ENCODE measurements at places on chromosomes 5 and 9.
A peak's percentile ranks its signal among the peaks of the same experiment; 100 is the strongest.

- no peak for DNase-seq
Measured at GRCh38 chr5:141598391-141599345, 20.1 kb downstream of the DIAPH1 start.

DNA sequence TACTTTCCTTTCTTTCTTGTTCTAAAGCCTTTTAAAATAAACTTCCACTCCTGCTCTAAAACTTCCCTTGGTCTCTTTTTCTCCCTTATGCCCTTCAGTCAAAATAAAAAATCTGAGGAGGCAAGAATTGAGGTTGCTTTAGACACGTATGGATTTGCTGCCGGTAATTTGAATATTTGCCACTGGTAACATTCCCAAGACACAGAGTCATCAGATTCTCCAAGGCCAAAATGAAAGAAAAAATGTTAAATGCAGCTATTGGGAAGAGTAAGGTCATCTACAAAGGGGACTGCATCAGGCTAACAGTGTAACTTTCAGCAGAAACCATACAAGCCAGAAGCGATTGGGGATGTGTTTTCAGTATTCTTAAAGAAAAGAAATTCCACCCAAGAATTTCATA lies 311.1 kb downstream of the CDH18 start:
- DNase-seq, result no peak

DNA sequence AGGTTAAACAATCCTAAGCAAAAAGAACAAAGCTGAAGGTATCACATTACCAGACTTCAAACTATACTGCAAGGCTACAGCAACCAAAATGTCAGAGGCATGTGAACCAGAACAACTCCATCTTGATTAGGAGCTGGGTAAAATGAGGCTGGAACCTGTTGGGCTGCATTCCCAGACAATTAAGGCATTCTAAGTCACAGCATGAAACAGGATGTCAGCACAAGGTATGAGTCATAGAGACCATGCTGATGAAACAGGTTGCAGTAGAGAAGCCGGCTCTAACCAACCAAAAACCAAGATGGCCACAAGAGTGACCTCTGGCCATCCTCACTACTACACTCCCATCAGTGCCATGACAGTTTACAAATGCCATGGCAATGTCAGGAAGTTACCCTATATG lies 252.0 kb downstream of the RASEF start:
- DNase-seq, result no peak

DNA sequence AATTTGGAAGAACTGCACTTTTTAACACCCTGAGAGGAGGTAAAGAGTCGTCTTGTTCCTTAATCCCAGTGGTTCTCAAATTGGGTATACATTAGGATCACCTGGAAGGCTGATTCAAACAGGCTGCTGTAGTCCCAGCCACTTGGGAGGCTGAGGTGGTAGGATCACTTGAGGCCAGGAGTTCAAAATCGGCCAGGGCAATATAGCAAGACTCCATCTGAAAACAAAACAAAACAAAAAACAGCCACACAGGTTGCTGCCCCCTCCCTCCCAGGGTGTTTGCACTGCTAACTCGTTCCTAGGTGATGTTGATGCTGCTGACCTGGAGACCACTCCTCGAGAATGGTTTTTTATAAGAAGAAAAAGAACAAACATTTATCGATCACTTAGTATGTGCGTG lies 1.5 kb upstream of the TBC1D9B start:
- DNase-seq, result no peak

DNA sequence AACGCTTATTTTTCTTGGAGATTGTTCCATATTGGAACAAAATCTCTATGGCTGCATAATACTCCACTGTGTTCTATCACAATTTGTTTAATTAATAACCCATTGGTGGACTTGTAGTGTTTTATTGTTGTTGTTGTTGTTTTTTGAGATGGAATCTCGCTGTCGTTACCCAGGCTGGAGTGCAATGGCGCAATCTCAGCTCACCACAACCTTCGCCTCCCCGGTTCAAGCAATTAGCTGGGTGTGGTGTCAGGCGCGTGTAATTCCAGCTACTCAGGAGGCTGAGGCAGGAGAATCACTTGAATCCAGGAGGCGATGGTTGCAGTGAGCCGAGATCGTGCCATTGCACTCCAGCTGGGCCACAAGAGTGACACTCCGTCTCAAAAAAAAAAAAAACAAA lies 38.7 kb downstream of the SPRY4 start:
- DNase-seq, result no peak

DNA sequence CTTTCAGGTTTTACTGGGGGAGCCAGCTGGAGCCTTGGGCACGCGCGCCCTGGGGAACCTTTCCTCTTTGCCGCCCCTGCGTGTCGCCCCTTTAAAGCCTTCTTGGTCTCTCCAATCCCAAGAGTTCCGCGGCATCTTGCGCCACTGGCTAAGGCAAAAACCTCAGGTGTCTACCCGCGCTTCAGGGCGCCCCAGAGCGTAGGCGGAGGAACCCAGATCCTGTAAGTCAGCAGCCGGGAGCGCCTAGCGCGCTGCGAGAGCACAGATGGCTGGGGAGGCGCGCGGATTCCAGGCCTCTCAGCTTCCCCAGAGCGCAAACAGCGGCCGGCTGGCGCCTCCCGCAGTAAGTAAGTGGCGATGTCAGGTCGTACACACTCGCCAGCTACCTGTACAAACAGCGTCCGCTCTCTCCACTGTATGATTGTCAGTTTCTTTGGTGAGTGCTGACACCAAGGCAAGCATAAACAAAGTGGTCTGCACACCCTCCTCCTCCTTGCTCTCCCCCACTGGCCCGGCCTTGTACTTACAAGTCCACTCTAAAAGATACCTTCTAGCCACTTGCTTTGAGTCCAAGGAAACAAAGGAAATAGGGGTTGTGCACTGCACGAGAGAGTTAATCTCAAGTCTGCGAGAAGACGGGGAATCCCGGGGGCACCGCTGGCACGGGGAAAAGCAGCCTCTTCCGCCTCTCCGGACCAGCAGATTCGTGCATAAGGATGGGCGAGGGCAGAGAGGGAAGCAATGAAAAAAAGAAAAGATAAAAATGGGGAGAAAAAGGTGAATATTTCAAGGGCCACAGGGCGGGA lies 2.9 kb downstream of the HTR1A start:
- DNase-seq, result no peak

- DNase-seq, result peak; percentile 60
Measured at GRCh38 chr5:10600626-10601245, 36.9 kb downstream of the ANKRD33B start.

DNA sequence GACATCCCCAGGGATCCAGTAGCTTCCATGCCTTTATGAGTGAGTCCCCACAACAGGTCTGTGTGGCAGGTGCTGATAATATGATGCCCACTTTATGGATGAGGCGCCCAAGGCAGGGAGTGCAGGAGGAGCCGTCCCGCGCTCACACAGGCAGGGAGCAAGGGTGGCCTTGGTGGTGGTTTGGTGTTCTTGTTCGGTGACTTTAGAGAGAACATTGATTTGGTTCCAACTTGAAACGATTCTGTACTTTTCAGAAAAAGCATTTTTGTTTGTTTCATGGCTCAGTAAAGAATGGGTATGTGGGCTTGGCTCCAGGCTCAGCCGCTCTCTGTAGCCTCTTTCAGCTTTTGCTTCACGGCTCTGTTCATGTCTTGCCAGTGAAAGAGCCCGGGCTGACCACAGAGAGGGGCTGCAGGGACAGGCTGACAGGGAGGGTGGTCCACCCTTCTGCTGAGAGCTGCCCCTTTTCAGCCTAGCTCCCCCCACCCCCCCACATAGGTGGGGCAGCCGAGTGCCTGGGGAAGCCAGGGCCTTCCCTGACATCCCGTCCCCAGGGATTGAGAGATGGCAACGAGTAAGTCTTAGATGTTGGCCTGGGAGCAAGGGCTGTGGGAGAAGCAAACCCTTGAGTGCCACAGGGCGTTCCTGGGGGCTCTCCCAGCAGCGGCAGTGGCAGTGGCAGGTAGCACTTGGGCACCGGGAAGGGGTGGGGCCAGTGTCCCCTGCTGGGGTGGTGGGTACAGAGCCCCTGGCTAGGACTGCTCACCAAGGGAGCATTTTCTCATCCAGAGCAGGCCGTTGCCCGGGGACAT lies 28.0 kb downstream of the NCS1 start:
- DNase-seq, result no peak

GRCh38 chr5:91025449-91025848 lies 357.7 kb downstream of the ARRDC3 start:
- no peak for DNase-seq

- no peak for DNase-seq
Measured at GRCh38 chr9:115943431-115944165, 210.0 kb upstream of the PAPPA start.

GRCh38 chr5:57692582-57693487 lies 210.2 kb upstream of the ACTBL2 start:
- no peak for DNase-seq

- DNase-seq, result no peak
Measured at GRCh38 chr5:34604119-34604675, 51.9 kb upstream of the RAI14 start.

DNA sequence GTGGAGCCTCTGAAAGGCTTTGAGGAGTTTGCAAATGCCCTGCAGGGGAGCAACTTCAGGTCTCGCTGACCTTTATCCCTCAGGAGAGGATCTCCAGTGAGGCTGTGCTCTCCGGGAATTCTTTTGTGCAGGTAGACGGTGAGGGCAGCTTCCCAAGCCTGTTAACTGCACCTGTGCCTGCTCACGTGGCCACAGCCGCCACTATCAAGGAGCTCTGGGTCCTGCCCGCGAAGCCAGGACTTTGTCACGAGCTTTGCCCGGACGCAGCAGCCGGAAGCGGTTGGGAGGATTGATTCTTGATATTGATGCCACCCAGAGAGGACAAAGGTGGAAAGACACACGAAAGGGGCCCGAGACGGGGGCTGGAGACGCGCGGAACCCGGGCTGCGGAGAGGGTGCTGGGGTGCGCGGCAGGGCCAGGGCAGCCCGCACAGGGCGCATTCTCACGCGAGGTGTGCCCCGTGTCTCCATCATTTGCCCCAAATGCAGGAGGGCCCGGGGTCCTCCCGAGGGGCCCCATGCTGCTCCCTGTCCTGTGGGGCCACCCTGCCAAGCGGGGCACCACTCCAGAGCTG lies 18.2 kb downstream of the SLC9A3 start:
- DNase-seq, result no peak

- DNase-seq, result no peak
Measured at GRCh38 chr9:68966496-68966944, 47.4 kb downstream of the PRKACG start.

- no peak for DNase-seq
Measured at GRCh38 chr5:37773809-37774208, 66.0 kb downstream of the GDNF start.

DNA sequence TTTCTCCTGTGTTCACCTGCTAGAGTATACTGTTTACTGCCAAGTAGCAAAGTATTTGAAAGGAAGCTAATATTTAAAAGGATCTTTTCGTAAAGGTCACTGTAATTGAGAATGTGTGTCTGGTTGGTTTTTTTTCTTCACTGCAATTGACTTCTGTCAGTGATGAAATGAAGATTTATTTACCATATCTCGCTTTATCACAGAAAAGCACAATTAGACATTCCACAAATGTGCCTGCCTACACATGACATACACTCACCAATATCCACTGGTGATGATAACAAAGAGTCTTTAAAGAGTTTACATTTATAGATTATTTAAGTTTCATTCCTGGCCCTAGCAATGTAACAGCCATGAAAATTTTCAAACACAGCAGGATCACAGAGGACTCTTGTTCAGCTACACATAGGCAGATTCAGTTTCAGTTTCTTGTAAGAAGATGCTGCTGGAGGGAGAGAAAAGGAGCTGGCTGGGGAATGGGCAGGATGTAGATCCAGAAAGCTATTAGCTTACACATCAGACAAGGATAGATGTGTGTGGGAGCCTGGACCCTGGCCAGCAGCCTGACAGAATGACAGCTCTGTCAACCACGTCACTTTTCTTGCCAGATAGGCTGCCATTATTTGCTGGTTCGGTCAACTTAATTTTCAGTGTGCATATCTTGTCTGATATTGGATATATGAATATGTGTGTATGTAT lies 104.0 kb downstream of the GDNF start:
- DNase-seq, result no peak

DNA sequence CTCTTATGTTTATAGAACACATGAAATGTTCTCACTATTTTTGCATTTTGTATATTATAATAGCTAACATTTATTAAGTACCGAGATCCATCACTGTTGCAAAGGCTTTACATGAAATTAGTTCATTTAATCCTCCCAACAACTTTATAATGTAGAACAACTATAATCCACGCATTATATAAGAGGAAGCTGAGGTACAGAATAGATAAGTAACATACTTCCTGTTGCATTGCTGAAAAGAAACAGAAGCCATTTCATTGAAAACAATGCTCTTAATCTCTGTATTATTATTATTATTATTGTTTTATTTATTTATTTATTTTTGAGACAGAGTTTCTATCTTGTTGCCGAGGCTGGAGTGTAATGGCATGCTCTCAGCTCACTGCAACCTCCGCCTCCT lies 7.9 kb upstream of the INSYN2B start:
- no peak for DNase-seq

DNA sequence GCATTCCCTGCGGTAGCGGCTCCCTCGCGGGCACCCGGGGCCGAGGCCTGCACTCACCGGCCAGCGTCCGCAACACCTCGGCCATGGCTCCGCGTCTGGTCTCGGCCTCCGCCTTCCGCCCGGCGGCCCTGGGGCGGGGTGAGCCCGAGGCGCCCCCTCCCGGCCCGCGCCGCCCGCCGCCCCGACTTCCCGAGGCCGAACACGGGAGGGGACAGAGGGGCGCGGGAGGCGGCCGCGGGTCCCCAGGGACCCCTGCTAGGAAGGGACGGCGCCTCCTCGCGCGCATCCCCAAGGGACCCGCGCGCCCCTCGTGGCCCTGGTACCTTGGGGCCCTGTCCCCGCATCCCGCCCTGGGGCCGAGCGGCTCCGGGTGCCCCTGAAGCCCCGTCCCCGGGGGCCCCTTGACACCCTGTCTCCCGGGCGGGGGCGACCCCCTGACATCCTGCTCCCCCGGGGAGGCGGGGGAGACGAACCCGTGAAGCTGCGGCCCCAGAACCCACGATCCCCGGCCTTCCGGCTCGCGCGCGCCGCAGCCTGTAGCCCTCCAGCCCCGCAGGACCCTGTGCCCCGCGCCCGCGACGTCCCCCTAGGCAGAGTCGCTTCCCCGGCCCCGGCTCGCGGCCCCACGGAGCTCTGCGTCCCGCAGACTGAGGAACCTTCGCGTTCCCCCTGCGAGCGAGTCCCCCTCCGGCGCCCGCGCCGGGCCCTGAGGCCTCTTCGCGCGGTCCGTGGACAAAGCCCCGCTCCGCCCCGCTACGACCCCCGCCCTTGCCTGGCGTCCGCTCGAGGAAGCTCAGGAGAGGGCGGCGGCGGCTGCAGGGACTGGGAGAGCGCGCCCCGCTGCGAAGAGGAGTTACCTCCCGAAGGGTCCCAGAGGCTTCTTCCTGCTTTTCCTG lies at the start of gene ABO:
Gene ABO (minus strand): TSS at position 97 of the 896 bp plus-strand sequence.
- no peak for DNase-seq

All from hematopoietic multipotent progenitor cell treated with erythropoietin and hydrocortisone succinate and interleukin-3 and kit ligand, for 17 days (in vitro differentiated cells).